Foreskin melanocyte (primary cell): ENCODE measurements at places on chromosomes 16 and 17.
A peak's percentile ranks its signal among the peaks of the same experiment; 100 is the strongest.

GRCh38 chr16:11611871-11612664 is 25.3 kb upstream of the LITAF start:
- no peak for DNase-seq

- peak; percentile 96 for DNase-seq
Observed at GRCh38 chr17:8947201-8947600, 18.3 kb downstream of the PIK3R5 start.

DNA sequence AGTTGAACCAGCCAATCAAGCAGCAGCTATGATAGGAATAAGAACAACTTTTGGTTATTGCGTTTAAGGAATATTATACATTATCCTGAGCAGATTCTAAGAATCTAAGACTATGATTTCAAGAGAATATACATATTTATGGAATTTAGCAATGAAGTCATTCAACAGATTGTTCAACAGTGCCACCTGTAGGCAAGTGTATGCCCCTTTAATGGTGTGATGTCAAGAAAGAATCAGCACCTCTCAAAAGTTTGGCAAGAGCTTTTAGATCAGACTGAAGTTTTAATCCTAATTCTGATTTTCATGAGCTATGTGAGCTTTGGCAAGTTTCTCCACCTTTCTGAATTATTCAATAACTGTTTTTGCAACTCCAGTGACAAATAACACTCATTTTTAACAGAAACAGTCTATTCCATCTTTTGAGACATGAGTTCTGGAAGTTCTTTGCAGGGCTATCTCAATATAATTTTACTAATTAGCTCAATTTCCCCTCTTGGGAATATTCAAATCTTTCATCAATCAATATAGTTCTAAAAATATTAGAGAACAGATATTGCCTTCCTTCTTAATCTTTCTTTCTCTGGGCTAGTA is 474.3 kb upstream of the TOM1L1 start:
- DNase-seq, result no peak

- no peak for DNase-seq
Observed at GRCh38 chr17:75398279-75398678, 7.2 kb downstream of the GRB2 start.

DNA sequence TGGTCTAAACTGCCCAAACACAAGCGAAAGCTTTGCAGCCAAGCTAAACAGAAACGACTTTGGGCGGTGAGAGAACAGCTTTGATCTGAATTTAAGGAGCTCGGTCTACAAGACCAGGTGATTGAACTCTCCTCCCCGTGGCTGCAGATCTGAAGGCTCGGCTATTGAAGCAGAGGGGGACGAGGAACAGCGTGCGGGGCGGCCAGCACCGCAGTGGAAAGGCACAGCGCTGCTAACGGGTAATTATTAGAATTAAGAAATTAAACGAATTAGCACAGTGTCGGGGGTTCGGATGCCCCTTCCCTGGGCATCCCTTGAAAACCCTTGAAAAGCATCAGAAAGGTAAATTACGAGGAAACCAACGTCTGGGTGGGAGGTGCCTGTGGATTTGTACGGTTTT is 431 bp downstream of the TEKT3 start:
- DNase-seq, result no peak

- DNase-seq, result no peak
Observed at GRCh38 chr16:88487920-88488851, 35.1 kb downstream of the ZFPM1 start.

- no peak for DNase-seq
Observed at GRCh38 chr16:82363026-82363816, 193.2 kb upstream of the MPHOSPH6 start.

DNA sequence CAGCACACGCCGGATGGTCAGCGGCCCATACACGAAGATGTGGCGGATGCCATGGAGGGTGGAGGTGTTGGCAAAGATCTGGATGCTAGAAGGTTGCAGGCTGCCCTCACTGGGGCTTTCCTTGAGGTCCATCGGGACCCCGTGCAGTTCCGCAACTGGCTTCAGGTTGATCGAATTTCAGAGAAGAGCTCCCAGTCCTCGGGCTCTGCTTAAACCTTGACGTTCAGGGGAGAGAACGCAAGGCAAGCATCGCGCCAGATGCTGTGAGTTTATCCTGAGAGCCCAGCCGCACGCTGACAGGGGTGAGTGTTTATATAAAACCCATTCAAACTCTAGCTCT is 98.7 kb upstream of the CCL2 start:
- no peak for DNase-seq

GRCh38 chr16:82675300-82675699 is 48.5 kb downstream of the CDH13 start:
- no peak for DNase-seq

GRCh38 chr16:69386596-69386995 is 789 bp upstream of the TERF2 start:
- no peak for DNase-seq

GRCh38 chr16:28151180-28151579 is 60.6 kb downstream of the XPO6 start:
- no peak for DNase-seq

DNA sequence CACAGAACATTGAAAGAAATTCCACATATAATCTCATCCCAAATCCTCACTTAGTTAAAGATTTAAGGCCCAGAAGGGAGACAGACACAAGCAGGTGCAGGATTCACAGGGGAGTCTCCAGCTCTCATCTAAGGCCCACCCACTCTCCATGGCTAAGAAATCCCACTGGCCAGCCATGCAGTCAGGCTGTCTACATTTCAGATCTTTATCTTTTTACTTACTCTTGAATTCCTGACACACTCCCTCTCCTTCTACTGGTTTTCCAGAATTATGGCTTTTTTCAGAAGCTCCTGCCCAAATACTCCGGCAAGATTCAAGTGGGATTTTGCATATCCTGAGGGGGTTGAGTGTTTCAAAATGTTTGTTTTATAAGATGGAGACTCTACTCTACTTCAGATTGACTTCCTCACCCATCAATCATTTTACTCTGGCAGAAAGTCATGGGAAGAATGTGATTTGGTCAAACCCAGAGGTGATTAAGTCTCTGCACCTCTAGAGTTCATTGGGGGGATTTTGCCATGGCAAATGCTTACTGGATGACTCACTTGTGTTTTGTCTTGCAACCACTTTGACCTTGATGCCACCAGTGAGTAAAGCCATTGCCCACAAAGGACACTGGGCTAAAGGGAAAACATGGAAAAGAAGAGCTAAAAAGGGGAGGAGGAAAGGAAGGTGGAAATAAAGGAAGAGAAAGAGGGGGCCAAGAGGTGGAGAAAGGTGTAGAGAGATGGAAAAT is 688.8 kb upstream of the SALL1 start:
- DNase-seq, result no peak

DNA sequence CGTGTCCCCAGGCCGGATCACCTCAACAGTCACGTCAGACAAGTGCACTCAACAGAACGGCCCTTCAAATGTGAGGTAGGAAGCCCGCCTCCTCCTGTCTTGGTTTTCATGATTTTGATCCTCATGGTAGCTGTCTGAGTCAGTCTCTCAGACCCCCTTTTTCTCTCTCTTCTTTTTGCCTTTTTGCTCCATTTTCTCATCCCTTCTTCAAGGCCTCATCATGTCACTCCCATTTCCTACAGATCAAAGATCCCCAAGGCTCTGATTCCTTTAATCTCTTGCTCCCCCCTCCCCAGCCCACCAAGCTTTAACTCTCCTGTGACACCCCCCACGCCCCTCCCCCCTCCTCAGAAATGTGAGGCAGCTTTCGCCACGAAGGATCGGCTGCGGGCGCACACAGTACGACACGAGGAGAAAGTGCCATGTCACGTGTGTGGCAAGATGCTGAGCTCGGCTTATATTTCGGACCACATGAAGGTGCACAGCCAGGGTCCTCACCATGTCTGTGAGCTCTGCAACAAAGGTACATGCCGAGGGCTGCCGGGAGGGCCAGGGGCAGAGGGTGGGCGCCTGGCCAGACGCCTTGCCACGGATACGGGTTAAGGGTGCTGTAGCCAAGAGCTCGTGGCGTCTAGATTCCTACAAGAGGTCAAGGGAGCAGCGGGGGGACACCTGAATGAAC is 2.0 kb downstream of the MAZ start:
- DNase-seq, result no peak

- DNase-seq, result no peak
Observed at GRCh38 chr17:21210411-21211076, 3.4 kb downstream of the TMEM11 start.

GRCh38 chr17:38969281-38969680 is 2.1 kb upstream of the FBXO47 start:
- no peak for DNase-seq

- no peak for DNase-seq
Observed at GRCh38 chr17:27478901-27479538, 22.8 kb downstream of the KSR1 start.

GRCh38 chr17:15893658-15894024 is 51.3 kb upstream of the ADORA2B start:
- no peak for DNase-seq

- no peak for DNase-seq
Observed at GRCh38 chr17:68182940-68183551, 64.8 kb upstream of the AMZ2 start.

- DNase-seq, result no peak
Observed at GRCh38 chr17:16918443-16918842, 53.5 kb downstream of the TNFRSF13B start.

DNA sequence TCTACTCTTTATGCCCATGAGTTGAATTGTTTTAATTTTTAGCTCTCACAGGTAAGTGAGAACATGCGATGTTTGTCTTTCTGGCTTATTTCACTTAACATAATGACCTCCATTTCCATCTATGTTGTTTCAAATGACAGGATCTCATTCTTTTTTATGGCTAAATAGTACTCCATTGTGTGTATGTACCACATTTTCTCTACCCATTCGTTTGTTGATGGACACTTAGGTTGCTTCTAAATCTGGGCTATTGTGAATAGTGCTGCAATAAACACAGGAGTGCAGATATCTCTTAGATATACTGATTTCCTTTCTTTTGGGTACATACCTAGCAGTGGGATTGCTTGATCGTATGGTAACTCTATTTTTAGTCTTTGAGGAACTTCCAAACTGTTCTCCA is 19.3 kb upstream of the CA4 start:
- DNase-seq, result no peak

GRCh38 chr17:79740413-79740812 is 9.7 kb downstream of the ENPP7 start:
- DNase-seq, result no peak

DNA sequence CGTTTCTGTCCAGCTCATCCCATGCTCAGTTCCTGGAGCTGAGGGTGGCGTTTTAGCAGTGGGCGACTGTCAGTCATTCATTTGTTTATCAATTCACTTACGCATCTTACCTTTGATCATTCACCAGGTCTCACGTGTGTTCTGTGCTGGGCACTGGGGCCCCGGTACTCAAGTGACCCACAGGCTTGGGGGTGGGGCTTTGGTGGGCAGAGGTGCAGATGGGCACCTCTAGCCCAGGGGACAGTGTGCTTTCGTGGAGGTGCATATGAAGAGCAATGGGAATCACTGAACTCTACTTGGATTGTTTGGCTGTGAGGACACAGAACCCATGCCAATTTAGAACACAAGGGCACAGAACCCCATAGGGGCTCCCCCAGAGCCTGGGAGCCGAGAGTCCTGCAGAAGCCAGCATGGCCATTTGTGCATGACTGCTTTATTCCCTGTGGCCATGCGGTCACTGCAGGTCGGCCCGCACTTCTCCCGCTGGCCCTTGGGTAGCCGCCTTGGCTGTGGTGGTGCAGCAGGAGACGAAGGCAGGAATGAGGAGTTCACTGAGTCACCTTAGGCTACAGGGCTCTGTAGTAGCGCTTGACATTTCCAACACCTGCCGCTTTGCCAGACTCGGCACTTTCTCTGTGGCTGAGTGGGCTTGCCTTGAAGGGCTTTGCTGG is 144.6 kb downstream of the SNX29 start:
- DNase-seq, result no peak

GRCh38 chr17:16439811-16440351 is 24.5 kb downstream of the TRPV2 start:
- DNase-seq, result no peak

DNA sequence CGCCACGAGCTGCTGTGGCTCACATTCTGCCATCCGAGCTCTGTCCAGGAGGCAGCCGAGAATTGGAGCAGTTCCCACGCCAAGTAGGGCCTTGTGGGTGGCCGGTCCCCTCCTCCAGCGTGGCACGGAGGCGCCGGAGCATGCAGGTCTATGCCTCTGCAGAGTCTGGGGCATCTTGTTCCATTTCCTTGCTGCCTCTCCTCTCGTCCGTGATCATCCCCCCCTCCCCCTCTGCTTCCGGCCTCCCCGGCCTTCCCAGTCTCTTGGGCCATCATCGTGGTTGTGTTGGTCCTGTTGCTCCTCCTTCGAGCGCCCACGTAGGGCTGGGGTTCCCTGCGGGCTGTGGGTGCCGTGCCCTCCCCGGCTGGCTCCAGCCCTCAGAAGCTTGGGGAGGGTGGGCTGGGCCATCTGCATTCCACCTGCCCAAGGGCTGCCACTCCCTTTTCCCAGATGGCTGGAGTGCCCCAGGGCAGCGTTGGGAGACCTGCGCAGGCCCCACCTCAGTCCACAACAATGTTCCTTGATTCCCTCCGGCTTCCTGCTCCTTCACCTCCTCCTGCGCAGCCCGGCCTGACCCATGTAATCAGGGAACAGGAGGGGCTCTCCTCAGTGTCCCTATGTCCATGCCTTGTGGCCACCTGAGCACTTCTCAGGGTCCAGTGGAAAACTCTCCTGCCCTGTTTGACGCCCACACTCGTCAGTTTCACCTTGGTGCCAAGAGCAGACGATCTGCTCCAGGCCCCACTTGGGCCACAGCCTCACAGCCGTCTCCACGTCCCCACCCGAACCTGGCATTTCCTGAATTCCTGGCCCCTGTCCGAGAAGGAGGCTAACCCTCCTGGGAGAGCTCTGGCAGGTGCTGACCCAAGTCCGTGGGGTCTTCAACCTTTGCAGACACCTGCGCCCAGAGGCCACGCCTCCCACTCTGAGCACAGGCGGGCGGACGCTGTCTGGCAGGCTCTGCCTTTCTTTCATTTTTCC is 37.1 kb downstream of the BAIAP2 start:
- DNase-seq, result no peak

- DNase-seq, result no peak
Observed at GRCh38 chr16:85367485-85367884, 245.6 kb upstream of the GSE1 start.

DNA sequence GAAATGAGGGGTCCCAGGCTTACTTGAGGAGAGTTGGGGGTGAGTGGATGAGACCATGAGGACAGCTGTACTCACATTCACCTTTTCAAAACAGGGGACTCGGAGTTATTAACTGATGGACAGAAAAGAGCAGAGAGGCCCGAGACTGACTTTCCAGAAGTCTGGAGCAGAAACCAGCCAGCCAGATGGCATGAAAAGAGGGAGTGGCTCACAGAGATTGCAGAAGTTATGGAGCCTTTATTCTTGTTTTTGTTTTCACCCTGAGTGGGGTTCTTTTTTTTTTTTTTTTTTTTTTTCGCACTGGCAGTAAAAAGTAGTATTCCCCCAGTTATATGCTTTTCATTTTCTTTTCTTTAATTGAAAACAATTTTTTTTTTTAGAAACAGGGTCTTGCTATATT is 18.9 kb downstream of the TVP23A start:
- no peak for DNase-seq

GRCh38 chr17:28842282-28843012 is at the start of gene FAM222B:
Gene FAM222B (minus strand): TSS chr17:28842790. CDS start chr17:28766667, 76,123 bp downstream.
- DNase-seq, result peak; percentile 72
